ENCODE measurements at places on chromosomes 6 and 20. TPM values are rescaled to one million over a fixed set of nuclear protein-coding genes. Genes with fewer than 3 reads are reported as not detected.

Gene PPP1R14C
- total RNA-seq: not detected

Gene SRSF12
- under 0.01 TPM for total RNA-seq

Gene MAS1L
- total RNA-seq: not detected

Gene UST
- 9.0 TPM for total RNA-seq

Gene TCFL5
- total RNA-seq: 19.0 TPM

Gene COL12A1
- 1,107 TPM for total RNA-seq

Gene SLC25A27
- 2.6 TPM for total RNA-seq

Gene WRNIP1
- 35.1 TPM for total RNA-seq

Gene HRH3
- not detected for total RNA-seq

Gene SMOC2
- 0.32 TPM for total RNA-seq

Gene DEFB132
- total RNA-seq: not detected

DNA sequence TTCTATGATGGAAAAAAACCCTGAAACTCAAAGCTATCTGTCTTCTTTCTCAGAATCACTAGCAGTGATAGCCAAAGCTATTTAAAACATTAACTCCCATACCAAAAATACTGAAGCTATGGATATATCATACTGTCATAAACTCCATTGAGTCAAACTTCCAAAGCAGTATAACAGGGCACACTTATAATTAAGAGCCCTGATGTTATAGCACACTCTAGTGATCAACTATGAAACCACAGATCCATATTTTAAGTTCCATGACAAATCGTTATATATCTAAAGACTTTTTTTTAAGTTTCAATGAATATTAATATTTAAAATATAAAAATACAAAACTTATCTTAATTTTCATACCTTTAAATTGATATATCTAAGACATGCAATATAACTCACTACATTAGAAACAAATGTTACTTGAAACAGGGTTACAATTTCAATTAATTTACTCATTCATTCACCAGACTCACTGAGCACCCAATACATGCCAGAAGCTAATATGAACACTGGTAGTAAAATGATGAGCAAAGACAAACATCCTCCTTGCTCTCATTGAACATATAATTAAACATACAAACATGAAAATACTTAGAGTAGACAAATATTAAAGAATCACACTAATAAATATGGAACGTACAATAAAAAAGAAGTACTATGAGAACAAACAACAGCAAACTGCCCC, 69.3 kb downstream of the IBTK start:
- peak; percentile 48 for DNase-seq

DNA sequence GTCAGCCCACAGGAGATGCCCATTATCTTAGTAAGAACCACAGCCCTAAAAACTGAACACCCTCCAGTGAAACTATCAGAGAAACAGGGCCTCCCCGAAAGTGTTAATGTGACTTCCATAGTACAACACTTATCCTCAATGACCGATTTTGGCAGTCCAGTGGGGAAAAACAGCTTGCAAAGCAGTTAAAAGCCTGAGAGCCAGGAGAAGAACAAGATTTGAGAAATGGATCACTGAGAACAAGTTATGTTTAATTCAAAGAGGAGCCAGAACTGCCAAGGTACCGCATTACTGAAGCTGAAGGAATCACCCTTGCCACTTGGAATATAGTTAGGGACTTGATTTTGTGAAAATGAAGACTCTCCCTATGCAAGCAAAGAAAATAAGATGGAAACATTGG, 236.9 kb downstream of the QKI start:
- DNase-seq: no peak

DNA sequence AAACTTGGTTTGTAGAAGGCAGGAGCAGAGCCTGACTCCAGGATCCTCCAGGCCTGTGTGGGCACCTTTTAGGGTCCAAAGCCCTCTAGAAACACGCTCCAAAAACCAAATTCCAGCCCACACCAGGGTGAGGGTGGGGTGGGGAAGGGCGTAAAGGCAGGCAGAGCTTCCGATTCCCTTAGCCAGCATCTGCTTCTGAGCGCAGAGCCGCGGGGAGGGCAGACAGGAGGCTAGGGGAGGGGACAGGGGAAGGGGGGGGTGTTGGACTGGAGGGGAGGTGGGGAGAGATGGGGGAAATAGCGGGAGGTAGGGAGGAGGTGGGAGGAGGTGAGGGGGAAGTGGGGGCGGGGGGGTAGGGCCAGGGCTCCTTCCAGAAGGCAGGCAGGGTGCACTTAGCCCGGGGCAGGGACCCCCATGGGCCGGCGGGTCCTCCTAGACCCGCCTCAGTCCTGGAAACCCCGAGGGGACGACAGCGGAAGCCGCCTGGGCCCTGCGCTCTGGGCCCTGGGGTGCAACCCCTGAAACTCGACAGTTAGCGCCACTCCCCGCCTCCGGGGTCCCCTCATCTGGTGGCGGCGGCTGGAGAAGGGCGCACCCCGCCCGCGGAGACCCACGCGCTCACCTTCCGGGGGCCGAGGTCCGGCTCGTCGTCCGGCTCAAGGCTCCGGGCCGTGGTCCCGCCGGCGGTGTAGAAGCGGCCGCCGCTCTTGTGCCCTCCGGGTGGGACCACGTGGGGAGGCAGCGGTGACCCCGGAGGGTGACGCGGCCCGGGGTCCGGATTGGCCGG, 22.0 kb upstream of the FRMD1 start:
- no peak for DNase-seq

DNA sequence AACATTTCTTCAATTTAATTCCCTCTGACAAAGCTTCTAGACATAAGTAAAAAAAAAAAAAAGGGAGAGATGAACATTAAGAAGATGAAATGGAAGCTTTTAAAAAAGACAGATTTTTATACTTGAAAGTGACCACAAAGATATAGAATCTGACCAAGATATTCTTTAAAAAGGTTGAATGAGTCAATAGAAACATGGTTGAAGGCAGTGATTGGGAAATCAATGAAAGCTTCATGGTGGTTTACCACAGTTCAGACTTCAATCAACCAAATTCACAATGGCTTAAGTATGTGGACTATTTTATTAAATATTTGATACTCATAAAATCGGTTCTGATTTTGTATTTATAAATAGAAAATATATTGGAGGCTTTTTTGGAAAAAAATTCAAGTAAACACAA, 248.4 kb upstream of the HSF2 start:
- DNase-seq: no peak

DNA sequence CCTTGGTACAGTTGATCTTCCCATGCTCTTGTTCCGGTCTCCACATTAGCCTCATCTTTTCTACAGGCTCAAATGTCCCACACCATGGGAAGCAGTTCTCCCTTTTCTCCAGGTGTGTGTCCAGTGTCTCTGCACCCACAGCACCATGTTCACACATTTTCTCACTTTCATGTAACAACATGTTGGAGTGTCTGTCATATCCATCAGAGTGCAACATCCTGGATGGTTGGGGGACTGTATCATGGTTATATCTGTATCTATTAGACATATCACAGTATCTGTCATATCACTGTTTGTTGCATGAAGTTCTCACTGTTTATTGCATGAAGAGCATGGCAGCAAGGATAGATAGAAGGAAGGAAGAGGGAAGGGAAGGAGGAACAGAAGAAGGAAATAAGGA, 635.6 kb downstream of the EPM2A start:
- no peak for DNase-seq

DNA sequence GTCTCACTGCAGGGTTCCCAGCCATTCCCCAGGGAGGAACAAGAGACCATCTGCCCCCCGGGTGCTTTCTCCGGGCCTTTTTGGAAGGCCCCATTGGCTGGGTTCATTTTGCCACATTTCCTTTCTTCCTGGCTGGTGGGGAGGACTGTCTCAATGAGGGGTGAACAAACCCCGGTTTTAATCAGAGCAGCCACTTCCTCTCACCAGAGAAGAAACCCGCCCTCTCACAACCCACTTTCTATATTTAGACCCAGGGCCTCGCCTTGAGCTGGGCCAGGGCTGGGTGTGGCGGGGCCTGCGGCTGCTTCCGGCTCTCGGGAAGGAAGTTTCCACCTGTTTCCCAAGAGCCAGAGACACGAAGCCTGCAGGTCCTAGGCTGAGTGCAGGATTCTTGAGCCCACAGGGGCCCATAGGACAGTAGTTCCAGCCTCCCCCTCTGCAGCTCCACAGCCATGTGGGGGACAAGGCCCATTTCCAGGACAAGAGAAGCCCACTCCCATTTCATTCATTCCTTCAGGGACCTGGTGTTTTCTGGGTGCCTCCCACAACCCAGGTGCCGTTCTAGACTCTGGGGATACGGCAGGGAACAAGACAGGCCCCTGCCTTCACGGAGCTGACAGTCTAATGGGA, 41.8 kb downstream of the RBM38 start:
- peak; percentile 34 for DNase-seq

GRCh38 chr20:58008413-58008812, 220.0 kb downstream of the ANKRD60 start:
- no peak for DNase-seq

DNA sequence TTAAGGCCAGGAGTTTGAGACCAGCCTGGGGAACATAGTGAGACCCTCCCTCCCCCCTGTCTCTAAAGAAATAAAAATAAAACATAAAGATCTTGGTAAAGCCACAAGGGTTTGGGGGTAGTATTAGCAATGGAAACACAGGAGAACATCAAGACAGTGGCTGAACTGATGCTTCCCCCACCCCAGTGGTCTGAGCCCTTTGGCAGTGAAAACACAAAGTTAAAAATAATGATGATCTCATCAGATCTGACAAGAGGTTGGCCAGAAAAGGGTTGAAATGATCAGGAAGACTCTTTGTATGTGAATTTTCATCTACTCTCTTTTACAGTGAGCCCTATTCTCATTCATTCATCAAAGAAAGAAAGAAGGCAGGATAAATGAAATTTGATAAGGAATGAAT, 93.7 kb downstream of the KCNB1 start:
- DNase-seq: no peak

GRCh38 chr6:121596441-121596840, 161.0 kb downstream of the GJA1 start:
- DNase-seq: no peak

- DNase-seq: no peak
Observed at GRCh38 chr6:153962555-153962954, 76.5 kb upstream of the OPRM1 start.

DNA sequence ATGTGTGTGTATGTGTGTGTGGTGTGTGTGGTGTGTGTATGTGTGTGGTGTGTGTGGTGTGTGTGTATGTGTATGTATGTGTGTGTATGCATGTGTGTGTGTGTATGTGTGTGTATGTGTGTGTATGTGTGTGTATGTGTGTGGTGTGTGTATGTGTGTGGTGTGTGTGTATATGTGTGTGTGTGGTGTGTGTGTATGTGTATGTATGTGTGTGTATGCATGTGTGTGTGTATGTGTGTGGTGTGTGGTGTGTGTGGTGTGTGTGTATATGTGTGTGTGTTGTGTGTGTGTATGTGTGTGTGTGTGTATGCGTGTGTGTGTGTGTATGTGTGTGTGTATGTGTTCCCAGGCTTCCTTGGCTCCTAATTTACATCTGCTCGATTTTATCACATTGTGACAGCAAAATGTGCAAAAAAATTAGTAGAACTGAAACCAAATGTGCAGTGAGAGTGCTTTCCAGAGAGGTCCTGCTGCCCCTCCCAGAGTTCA, 234.5 kb downstream of the BMP7 start:
- no peak for DNase-seq

- peak; percentile 20 for DNase-seq
Observed at GRCh38 chr6:17601386-17601703, 1.2 kb downstream of the FAM8A1 start.

GRCh38 chr20:32035426-32035779, 16.6 kb upstream of the HCK start:
- no peak for DNase-seq

DNA sequence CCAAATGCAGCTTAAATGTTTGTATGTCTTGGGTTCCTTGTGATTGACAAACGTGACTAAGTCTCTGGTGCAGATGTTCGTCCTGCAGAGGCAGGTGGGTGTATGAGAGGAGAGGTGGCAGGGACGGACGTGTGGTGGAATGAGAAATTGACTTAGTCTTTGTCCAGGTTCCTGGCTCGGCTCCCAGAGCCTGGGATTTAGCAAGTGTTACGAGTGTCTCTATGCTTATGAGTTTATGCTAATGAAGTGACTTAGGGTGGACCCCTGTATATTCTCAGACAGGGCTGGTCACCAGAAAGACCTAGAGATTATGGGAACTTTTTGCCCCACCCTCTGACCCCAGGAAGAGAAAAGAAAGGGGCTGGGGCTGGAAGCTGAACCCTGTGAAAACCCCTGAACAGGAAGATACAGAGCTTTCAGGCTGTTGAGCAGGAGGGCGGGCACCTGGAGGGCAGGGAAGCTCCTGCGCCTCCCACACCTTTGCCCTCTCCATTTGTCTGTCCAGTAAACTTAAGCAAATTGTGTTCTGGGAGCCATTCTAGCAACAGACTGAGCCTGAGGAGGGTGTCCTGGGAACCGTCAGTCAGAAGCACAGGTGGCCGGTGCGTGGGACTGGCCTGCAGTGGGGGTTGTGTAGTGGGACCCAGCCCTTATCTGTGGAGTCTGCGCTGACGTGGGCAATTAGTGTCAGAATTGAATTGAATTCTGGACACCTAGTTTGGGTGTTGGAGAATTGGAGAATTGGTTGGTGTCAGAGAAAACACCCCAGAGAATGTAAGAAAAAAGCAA, 362.1 kb downstream of the CDH4 start:
- no peak for DNase-seq

GRCh38 chr20:39124064-39124463, 161.9 kb downstream of the DHX35 start:
- no peak for DNase-seq
